ENCODE measurements at places on chromosomes 7 and 10. TPM values are rescaled to one million over a fixed set of nuclear protein-coding genes. Genes with fewer than 3 reads are reported as not detected.

The NODAL gene
- total RNA-seq, result not detected

- DNase-seq, result no peak
These were observed 368.4 kb upstream of the PODXL start for GRCh38 chr7:131924857-131925256.

GRCh38 chr10:91200314-91201212 lies 19.9 kb upstream of the PCGF5 start:
- no peak for DNase-seq

DNA sequence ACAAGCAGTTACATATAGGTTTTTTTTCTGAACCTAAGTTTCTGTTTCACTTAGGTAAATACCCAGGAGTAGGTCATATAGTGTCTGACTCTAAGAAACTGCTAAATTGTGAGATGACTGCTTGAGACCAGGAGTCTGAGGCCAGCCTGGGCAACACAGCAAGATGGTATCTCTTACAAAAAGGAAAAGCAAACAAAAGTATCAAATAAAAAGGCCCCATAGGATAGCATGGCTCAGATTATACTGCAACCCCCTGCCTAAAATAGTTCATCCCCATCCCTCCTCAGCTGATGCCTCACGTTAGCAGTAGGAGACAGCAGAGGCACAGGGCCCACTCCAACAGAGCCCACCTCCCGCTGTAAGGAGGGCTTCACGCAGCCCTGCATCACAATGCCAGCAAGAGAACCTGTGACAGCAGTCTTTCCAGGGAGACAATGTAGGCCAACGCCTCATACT lies 90.3 kb downstream of the SRPK2 start:
- DNase-seq, result no peak

GRCh38 chr7:23710000-23710399 lies at the start of gene STK31:
STK31 (plus strand) TSS chr7:23710219; CDS start chr7:23710286, 67 bp downstream.
- DNase-seq, result no peak

GRCh38 chr7:24825931-24826661 lies 68.8 kb upstream of the GSDME start:
- DNase-seq, result no peak

DNA sequence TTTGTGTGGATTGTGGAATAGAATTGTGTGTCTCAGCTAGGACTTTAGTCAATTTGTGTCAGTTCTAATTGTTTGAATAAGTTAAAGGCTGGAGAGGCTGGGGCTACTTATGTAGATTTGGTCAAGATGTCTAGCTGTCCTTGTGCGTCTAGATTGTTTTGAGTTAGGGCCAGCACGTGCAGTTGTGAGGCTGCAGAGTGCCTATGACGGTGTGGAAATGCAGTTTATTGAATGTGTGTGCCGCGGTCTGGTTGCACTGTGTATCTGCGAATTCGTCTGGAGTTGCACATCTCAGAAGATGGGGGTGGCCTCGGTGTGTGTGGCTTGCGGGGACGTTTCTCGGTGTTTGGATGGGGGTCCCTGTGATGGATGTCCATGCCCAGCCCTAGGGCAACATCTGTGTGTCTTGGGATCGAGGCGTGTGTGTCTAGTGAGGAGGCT lies 10.2 kb downstream of the EMX2 start:
- DNase-seq, result no peak

The OPN4 gene
- total RNA-seq, result 0.18 TPM

The CPVL gene
- total RNA-seq, result 12.8 TPM

DNA sequence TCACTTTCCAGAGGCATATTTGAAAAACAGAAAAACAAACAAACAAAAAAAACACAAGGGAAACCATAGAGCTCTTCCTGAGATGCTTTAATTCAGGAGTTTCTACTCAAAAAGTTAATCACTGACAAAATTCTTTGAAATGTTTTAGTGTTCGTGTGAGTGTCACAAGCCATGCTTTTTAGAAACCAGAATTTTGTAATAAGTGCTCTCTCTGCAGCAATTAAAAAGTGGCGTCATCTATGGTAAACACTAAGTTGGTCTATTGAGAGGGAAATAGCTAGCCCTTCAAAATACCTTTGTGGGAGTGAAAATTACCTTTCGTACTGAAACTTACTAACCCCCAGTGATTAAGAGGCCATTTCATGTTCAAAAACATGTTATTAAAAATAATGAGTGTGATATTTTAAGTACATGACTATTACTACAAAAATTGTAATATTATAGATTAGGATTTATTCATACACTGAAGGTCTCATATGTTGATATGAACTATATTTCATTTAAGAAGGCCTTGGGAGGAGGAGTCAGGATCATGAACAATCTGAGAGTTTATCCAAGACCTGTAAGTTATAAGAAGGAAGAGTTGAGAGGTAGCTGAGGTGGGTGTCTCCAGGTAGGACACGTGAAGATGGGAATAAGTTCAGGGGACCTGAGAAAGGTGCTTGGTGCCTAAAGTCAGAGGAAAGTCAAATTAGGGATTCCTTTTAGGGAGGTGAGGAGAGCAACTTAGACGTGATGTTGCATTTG lies 94.6 kb downstream of the PPP1R9A start:
- DNase-seq, result no peak

- no peak for DNase-seq
These were observed 93.8 kb downstream of the PARD3 start for GRCh38 chr10:34721208-34721840.

Data from left cardiac atrium (tissue), 4 donors.